ENCODE measurements at places on chromosomes 3 and 15.

- DNase-seq: no peak
Measured at GRCh38 chr3:56970461-56970879, 90.0 kb upstream of the SPATA12 start.

DNA sequence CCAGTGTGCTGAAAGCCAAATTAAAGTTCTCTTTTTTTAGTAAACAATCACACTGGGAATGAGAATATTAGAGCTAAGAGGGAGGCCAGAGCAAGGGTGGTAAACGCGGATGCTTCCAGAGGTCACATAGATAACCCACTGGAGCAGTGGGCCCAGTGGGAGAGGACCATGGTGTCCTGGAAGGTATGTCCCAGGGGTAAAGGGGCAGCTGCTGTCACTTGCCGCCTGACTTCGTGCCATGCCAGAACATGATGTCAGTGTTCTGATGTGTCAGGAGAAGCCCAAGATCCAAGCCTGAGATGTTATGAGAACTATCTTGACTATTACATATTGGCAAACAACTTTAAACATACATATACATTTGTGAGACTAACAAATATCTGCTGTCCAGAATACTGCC lies 211.9 kb upstream of the IL12A start:
- DNase-seq: no peak

- DNase-seq: no peak
Measured at GRCh38 chr3:119069725-119070124, 35.1 kb upstream of the IGSF11 start.

DNA sequence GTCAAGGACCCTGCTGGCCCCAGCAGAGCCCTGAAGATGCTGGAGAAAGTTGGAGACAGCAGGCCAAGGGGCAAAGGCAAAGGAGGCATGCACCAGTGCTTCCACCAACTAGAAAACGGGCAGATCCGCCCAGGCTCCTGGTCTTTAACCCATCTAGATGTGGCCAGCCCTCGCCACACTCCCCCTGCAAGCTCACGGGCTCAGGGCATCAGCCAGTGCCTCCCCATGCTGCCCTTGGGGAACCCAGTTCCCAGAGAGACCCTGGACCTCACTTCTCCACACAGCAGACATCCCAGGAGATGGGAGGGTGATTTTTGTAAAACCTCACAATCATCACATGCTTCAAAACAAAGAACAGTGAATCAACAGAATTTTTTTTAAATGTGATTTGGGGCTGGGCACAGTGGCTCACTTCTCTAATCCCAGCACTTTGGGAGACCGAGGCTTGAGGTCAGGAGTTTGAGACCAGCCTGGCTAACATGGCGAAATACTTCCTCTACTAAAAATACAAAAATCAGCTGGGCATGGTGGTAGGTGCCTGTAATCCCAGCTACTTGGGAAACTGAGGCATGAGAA lies 24.5 kb downstream of the CYFIP1 start:
- no peak for DNase-seq

- no peak for DNase-seq
Measured at GRCh38 chr3:65953881-65954733, 84.6 kb downstream of the MAGI1 start.

- no peak for DNase-seq
Measured at GRCh38 chr3:63159764-63160163, 118.3 kb upstream of the SYNPR start.

- no peak for DNase-seq
Measured at GRCh38 chr3:14516738-14517345, 23.3 kb downstream of the GRIP2 start.

GRCh38 chr3:58635371-58636285 lies 30.9 kb downstream of the FAM3D start:
- DNase-seq: no peak

- DNase-seq: no peak
Measured at GRCh38 chr3:9251055-9251786, 1.8 kb upstream of the SRGAP3 start.

Data from D721Med (cell line).